ENCODE measurements at places on chromosomes 13 and 19.

DNA sequence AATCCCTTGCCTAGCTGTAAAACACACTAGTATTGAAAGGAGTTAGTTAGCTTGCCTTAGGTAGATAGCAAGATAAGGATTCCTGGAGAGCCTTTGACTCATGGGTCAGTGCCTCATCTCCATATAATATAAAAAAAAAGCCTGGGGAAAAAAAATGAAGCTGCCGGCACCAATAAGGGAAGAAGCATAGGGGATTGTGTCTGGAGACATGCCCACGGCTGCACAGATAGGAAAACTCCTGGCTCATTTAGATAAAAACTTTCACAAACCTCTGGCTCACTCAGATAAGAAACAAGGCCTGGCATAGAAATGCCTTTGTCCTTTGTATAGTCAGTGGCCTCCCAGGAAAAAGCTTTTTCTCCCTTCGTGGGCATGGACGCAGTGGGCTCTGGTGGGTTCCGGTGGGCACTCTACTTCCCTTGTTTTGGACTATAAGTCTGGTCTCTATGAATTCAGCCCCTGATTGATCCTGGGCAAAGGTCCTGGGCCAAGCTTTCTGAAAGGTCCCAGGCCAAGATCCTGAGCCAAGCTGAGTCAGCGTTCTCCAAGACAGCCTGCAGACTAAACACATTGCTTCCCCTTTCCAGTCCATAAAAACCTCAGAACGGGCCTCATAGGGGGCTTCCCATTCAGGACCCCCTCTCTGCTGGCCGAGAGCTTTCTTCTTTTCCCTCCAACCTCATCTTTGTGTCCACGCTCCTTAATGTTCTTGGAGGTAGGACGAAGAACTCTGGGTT, 4.9 kb upstream of the OR7A17 start:
- no peak for DNase-seq

GRCh38 chr13:44921931-44922758, 67.1 kb downstream of the NUFIP1 start:
- peak; percentile 48 for DNase-seq

DNA sequence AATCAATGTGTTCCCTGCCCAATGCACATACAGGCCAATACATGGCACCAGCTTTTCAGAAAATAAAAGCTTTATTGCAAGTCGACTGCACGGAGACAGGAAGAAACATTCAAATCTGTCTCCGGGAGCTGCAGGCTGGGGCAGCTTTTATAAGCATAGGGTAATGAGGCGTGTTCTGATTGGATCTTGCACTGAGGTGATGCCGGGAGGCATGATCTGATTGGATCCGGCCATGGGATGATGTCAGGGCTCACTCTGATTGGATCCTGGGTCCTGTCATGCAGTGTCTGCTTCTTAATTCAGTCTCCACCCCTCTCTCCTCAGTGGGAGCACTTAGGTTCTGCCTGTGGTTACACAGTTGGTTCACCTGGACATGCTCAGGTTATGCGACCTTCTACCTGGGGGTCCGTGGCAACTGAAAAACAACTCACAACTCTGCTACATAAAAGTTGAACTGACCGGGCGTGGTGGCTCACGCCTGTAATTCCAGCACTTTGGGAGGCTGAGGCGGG, 11.8 kb upstream of the FBN3 start:
- DNase-seq: no peak

DNA sequence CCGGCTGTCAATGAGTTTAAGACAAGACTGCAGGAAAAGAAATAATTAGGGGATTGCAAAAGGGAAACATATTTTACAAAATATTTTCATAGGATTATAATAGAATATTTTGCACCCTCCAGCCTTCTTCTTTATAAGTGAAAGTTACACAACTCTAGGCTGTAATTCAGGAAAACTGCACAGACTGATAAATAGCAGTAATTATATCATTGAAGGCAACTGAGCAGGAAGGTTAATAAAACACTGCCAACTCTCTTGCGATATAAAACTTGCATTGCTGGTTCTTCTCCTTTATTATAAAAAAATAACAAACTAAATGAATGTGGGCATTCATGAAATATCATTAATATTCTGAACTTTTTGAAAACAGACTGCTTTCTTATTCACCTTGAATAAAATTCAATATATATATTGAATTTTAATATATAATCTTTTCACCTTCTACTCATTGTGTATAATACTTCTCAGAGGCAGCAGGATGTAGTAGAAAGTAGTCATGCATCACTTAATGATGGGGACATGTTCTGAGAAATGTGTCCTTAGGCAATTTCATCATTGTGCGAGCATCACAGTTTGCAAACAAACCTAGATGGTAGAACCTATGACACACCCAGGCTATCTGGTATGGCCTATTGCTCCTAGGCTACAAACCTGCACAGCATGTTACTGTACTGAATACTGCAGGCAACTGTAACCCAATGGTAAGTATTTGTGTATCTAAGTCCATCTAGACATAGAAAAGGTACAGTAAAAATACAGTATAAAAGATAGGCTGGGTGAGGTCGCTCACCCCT, 24.9 kb upstream of the STARD13 start:
- no peak for DNase-seq

DNA sequence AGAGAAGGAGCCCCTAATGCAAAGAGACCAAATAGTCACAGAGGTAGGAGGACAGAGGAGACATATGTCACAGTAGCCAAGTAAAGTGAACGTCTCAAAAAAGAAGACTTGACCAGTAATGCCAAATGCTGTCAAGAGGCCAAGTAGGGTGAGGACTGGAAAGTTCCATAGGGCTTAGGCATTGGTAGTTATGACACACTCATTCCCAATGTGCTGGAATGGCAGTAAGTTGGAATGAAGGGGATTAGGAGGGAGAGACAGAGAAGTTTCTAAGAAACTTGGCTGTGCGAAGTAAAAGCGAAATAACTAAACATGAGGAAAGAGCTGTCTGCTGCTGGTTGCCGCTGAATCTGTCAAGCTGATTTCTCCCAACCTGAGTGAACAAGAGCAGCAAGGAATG, 14.9 kb upstream of the FRY start:
- no peak for DNase-seq

GRCh38 chr13:113632706-113633484, 25.1 kb downstream of the ATP4B start:
- DNase-seq: no peak

DNA sequence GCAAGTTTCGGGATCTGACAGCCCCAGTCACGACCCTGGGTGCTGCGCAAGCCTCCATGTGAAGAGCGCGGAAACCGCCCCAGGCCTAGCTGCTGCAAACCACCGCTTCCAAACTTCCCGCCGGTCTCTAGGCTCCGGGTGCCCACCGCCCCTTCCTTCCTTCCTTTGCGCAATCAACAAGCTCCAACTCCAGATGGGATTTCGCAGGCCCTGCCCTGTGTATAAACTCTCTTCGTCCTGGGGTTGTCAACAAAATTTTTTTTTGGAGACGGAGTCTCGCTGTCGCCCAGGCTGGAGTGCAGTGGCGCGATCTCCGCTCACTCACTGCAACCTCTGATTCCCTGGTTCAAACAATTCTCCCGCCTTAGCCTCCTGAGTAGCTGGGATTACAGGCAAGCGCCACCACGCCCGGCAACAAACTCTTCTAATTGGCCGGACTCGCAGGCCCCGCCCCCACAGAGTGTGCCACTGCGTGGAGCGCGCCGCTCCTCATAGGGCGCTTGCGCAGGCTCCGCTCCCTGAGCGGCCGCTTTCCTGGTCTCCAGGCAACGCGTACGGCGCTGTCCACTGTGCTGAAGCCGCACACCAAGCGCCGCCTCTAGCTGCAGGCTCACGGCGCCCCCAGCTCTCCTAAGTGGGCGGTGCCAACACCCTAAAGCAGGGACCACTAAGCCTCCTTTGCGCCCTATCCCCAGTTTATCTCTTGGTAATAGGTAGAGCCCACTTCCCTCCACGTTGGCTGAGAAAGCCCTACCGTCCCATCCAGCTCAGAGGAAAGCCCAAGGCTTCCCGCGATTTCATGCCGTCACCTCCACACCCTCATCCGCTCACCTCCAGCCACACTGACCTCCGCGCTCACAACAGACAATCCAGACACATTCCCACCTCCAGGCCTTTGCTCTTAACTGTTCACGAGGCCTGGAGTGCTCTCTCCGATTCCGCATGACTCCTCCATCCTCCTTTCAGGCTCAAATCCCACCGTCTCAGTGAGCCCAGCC, 5.5 kb upstream of the QTRT1 start:
- DNase-seq: peak; percentile 91

GRCh38 chr13:24649688-24650043, 30.5 kb upstream of the ATP12A start:
- DNase-seq: no peak

GRCh38 chr19:8074501-8074900, 21.9 kb downstream of the CCL25 start:
- DNase-seq: no peak

DNA sequence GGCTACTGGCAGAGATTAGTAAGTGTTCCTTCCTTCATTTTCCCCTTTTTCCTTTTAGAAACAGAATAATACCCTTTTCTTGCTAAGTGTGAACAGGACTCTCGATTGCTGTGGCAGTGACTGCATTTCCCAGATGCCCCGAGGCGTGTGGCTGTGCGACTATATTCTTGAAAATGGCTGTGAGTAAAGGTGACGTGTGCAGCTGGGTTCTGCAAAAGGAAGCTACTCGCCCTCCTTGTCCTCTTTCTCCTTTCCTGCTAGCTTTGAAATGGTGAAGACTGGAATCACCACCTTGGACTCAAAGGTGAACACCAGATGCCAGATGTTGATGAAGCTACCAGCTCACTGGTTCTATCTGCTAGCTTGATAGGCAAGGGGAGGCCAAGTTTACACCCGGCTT, 121.4 kb downstream of the MIPEP start:
- DNase-seq: no peak

- DNase-seq: peak; percentile 75
Measured at GRCh38 chr19:18416778-18417249, 2.4 kb upstream of the SSBP4 start.

GRCh38 chr13:39417643-39418042, 185.3 kb downstream of the LHFPL6 start:
- DNase-seq: no peak

- no peak for DNase-seq
Measured at GRCh38 chr13:52949044-52949443, 79.6 kb upstream of the OLFM4 start.

DNA sequence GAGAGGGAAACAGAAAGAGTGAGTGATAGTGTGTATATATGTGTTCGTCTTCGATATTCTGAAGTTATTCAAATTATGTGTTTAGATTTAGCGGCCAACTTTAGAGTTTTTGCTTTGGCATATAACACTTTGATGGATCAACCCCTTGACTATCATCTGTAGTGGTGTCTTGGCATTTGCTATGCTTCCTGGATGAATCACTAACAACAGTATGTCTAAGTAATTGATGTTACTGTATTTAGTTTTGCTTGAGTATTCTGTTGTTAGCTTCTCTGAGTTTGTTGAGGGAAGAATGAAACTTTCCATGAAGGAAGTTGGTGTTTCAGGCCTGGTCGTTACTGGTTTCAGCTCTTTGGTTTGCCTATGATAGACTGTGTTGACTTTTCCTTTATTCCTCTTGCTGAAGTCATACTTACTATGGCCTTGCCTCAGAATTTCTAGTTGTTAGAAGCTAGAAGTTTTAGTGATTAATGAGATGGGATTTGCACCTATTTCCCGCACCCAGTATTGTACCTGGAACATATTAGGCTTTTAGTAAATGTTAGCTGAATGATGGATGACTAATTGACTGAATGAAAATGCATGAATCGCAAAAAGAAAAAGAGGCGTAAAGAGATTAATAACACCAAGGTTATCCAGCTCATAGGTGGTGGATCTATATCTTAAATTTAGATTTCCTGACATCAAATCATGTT, 20.7 kb downstream of the NDFIP2 start:
- DNase-seq: no peak

All from NCI-H460 (cell line).